ENCODE measurements at places on chromosomes 12 and 14.

DNA sequence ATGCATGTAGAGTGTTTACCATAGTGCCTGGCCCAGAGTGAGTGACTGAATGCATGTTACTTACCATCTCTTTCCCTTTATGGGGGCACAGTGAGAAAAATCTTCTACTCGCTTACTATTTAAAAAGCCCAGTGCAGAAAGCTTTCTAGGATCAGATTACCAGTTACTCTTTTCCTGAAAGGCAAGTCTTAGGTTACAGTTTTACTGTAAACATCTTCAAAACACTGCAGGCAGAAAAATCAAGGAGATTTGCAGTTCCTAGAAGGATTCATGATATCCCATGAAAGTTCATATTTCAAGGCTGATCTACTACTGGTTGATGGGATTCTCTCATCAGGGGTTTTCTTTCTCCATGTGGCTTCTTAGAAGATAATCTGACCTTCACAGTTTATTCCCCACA is 29.3 kb upstream of the DAAM1 start:
- DNase-seq, result no peak

DNA sequence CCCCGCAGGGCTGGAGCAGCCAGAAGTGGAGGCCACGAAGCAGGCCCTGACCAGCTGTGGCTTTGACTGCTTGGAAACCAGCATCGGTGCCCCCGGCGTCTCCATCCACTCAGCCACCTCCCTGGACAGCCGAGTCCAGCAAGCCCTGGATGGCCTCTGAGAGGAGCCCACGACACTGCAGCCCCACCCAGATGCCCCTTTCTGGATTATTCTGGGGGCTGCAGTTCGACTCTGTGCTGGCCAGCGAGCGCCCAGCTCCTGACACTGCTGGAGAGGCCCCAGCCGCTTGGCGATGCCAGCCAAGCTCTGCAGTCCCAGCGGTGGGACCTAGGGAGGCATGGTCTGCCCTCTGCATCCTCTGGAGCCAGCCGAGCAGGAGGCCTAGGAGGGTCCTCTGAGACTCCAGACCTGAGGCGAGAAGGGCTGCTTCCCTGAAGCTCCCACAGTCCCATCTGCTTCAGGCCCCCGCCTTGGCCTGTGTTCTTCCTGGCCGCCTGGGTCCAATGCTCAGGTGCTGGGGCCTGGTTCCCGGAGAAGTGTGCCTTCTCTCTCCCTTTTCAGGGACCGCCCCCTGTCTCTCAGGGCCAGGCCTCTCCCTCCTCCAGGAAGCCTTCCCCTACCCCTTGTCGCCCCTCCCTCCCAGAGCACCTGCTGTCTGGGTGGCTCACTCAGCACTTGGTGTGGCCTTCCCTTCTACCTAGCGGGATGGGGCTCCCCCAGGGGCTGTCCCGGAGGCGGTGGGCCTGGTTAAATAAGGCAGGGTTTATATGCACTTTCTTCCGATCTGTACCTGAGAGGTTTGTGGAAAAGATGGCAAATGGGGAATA is 23.0 kb downstream of the MVK start:
- no peak for DNase-seq

DNA sequence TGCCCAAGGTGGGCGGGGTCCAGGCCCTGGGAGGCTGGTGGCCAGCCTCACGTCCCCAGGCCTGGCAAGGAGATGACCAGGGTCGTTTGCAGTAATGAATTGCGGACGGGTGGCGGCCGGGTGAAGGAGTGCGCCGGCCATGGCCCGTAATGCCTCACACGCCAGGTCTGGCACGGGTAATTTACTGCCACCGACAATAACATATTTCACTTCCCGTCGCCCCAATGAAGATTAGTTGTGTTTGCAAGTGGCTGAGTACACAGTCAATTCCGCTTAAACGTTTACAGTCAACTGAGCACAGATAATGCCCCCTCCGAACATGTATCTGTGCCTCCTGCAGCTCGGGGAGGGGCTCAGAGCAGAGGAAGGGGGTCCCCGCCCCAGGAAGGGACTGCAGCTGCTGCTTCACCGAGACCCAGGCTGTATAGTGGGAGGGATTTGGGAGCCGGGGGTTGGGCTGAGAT is 48.3 kb downstream of the MVK start:
- no peak for DNase-seq

- DNase-seq, result no peak
These were observed 1154.6 kb downstream of the GALC start for GRCh38 chr14:86838363-86838762.

GRCh38 chr12:76124456-76124855 is 40.0 kb upstream of the NAP1L1 start:
- no peak for DNase-seq

- no peak for DNase-seq
These were observed 6.7 kb downstream of the PAPOLA start for GRCh38 chr14:96508900-96509299.

DNA sequence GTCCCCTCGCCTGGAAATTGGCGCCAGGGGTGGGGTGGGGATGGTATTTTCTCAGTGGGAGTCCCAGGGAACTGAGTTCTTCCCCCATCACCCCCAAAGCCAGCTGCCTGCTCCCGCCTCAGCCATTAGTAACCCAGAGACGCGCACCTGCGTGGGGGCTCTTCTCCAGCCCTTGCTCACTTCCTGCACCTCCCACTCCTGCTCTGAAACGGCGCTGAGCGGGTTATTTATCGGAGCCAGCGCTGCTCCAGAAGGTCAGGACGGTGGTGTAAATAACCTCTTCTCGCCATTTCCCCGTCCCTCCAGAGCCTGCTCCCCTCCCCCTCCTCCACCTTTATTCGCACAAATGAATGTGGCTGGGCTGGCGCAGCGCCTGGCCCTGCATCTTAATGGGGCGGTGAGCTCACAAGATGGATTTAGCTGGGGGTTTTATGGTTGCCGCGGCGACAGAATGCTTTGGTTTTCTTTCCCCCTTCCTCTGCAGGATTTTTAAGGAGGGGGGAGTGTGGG is 12.2 kb downstream of the GPR84 start:
- peak; percentile 29 for DNase-seq

- DNase-seq, result no peak
These were observed 128.1 kb upstream of the HMGA2 start for GRCh38 chr12:65696227-65696626.

DNA sequence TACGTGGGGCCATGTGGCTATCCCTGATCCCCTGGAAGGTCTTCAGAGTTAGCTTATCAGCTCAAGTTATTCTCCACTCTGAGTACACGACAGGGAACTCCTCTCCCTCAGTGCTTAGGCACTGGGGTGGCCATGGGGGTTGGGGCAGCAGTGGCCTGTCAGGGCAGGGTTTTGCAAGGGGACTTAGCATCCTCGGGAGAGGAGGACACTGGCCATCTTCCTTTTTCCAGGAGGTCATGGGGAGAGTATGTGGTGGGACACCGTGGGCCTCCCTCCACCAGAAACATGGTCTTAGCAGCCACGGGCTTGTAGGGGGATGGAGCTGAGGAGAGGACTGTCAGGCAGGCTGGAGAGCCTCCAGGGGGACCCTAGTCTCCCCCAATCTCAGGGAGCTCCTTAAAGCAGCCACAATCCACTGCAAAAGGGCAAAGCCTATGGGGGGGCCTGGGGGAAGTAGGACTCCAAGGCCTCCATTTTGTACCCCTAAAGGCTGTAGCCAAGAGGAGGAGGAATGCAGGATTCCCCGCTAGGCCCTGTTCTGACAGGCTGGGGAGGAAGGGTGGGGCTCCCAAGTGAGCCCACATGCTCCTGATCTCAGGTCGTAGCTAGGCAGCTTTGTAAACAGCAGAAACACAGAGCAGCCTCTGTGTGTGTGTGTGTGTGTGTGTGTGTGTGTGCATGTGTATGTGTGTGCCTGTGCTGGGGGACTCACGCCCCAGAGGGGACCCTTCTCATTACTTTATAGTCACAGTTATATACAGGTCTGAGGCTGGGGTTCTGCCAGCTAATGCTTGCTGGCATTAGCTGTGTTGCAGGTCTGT is 36.6 kb downstream of the KRT80 start:
- DNase-seq, result peak; percentile 14

DNA sequence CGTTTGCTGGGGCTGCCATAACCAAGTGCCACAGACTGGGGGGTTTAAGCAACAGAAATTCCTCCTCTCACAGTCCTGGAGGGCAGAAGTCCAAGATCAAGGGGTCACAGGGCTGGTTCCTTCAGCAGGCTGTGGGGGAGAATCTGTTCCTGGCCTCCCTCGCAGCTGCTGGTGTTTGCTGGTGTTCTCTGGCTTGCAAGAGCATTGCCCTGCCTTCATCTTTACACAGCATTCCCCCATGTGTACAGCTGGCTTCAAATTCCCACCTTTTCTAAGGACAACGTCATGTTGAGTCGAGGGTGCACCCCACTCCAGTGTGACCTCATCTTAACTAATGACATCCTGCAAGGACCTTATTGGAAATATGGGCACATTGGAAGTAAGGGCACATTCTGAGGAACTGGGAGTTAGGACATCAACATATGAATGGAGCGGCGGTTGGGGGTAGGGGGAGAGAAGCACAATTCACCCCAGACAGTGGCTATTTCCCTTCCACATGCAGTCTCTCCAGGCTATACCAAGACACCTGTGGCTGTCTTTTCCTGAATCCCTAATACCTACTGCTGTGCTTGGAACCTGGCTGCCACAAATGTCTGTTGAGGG is 123.6 kb downstream of the FOXN3 start:
- DNase-seq, result no peak

DNA sequence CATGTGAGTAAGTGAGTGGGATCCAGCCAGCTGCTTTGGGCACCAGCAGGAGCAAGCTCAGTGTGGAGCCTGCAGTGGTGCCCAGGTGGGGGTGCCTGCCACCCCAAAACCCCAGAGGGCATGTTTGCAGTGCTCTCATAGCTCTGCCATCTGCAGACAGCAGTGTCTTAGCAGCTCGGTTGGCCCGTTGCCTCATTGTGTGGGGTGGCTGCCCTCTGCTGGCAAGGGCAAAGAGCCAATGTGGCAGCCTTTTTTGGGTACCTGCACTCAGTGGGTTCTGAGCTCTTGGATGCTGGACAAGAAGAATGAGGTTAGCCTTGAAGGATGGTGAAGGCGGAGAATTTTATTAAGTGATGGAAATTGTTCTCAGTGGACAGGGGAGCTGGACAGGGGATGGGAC is 52.3 kb downstream of the NEUROD4 start:
- peak; percentile 54 for DNase-seq

GRCh38 chr14:55373784-55374705 is 37.6 kb downstream of the ATG14 start:
- peak; percentile 17 for DNase-seq

- DNase-seq, result no peak
These were observed 208.4 kb downstream of the EFCAB11 start for GRCh38 chr14:89746135-89746534.

GRCh38 chr12:51845482-51845881 is 3.0 kb downstream of the FIGNL2 start:
- DNase-seq, result no peak

- no peak for DNase-seq
These were observed at the start of gene PTPRO for GRCh38 chr12:15322164-15323061. PTPRO (plus strand) TSS chr12:15322508.

- no peak for DNase-seq
These were observed 10.6 kb upstream of the CYP46A1 start for GRCh38 chr14:99673305-99674063.

GRCh38 chr12:26750531-26751175 is 82.3 kb downstream of the ITPR2 start:
- DNase-seq, result no peak

- DNase-seq, result no peak
These were observed 629.5 kb downstream of the TRHDE start for GRCh38 chr12:72901685-72902084.

DNA sequence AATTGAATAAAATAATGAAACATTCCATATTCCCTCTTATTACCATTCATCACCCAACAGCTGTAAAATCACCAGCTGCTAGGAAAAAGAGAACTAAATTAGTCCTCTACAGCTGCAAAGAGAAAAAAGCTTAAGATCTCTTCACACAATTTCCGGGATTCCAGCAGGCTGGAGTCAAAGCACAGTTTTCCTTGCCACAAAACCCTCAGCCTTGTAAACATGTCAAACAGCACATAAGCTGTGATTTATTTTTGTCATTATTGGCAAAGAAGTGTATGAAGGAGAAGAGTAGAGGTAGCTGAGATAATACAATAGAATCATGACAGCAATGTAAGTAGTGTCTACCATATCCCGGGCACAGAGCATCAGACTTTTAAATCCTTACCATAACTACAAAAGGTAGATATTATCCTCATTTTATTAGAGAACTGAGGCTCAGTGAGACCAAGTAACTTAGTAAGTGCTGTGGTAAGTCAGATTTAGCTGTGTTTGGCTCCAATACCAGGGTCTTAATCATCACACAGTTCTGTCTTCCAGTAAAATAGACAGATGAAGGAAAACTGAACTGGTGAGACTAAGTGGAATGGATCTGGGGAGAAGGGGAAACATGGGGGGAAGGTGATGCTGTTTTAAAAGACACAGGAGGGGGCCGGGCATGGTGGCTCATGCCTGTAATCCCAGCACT is 57.3 kb downstream of the NTN4 start:
- no peak for DNase-seq

GRCh38 chr12:56001487-56002100 is 4.5 kb downstream of the SUOX start:
- DNase-seq, result no peak

DNA sequence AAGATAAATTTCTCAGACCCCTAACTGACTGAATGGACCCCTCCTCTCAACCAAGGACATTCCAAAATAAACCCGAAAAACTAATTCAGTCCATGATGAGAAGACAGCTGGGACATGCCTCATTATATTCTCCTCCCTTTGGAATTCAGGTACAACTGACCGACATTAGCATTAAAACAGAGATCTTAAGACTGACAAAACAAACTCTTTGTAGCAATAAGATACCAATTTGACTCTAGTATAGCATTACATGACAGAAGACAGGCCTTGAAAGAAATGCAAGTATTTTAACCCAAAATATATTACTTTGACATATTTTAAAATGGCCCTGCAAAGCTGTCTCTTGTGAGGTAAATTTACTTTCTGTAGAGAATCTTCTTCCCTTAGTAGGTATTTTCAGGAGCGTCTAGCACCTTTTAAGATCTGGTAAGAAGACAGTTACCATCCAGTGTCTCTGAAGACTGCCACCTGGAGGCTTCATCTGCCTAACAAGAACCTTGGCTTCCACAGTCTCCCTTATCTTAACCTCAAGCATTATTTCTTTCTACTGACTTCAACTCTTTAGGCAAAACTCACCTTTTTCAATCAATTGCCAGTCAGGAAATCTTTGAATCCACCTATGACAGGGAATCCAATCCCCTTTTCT is 957.5 kb downstream of the SLC6A15 start:
- no peak for DNase-seq

DNA sequence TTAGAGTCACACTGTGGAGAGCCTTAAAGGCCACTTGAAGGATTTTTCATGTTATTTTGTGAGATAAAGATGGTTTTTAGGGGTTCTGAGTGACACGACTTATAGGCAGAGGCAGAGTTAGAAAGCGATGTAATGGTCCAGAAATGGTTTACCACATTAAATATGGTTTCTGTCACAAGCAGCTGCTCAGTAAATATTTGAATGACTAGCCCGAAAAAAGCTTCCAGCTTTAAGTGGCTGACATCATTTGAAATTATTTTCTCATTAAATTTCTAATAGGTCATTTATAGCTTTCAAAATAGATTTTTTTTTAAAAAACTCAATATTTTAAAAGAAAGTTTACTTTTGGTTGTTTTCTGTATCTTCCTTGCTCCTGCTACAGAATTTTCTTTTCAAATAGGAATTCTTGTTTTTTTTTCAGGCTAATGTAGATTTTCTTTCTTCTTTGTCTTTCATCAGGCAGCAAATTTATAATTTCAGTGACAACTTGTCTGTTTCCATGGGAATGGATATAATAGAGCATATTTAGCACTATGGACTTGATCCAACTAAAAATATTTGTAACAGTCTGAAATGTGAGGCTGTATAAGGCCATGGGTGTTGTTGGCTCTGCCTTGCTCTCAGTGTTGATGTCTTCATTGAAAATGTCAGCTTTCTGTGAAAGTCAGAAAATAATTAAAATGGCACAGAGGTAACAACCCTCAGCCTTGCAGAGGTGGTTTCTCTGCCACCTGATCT is 700.0 kb downstream of the TMTC2 start:
- DNase-seq, result no peak

GRCh38 chr14:90019824-90020523 is 41.8 kb upstream of the KCNK13 start:
- no peak for DNase-seq
